Bladder microvascular endothelial cell (primary cell): ENCODE measurements at places on chromosomes 6 and 20. TPM values are rescaled to one million over a fixed set of nuclear protein-coding genes. Genes with fewer than 3 reads are reported as not detected.

The MLN gene
- total RNA-seq = not detected in 2 replicates

The C6orf141 gene
- 20.6 and 55.0 TPM in 2 replicates for total RNA-seq

The HMGCLL1 gene
- not detected in 2 replicates for total RNA-seq

The WFDC12 gene
- total RNA-seq = not detected in 2 replicates

The RIMS4 gene
- not detected in 2 replicates for total RNA-seq

The SLC44A4 gene
- total RNA-seq = 0.06 and 0.49 TPM in 2 replicates

The KCNK16 gene
- total RNA-seq = not detected in 2 replicates

The NOX3 gene
- not detected in 2 replicates for total RNA-seq

The LPIN3 gene
- 0.94 and 2.3 TPM in 2 replicates for total RNA-seq

The GNAS-AS1 gene
- total RNA-seq = 0.13 TPM in 1 of 2 replicates, not detected in the other

The DEFB132 gene
- not detected in 2 replicates for total RNA-seq

The CDSN gene
- 0.06 TPM in 1 of 2 replicates, not detected in the other for total RNA-seq

The SLC22A3 gene
- not detected in 2 replicates for total RNA-seq

The RBM38 gene
- total RNA-seq = 13.4 and 25.2 TPM in 2 replicates

The REM1 gene
- total RNA-seq = 0.06 TPM in 1 of 2 replicates, not detected in the other

The MGME1 gene
- total RNA-seq = 10.5 and 11.2 TPM in 2 replicates

The SNTA1 gene
- total RNA-seq = 4.3 and 4.9 TPM in 2 replicates

The GRM1 gene
- under 0.01 TPM in 1 of 2 replicates, not detected in the other for total RNA-seq

The ACTL10 gene
- total RNA-seq = 1.5 and 1.6 TPM in 2 replicates

The LZTS3 gene
- total RNA-seq = 3.4 and 13.7 TPM in 2 replicates

The SLC2A10 gene
- total RNA-seq = 3.7 and 10.5 TPM in 2 replicates

The MUCL3 gene
- total RNA-seq = not detected in 2 replicates

The TXLNB gene
- total RNA-seq = 1.1 and 1.2 TPM in 2 replicates

The COL19A1 gene
- not detected in 2 replicates for total RNA-seq
